IMR-90 (cell line): ENCODE measurements at places on chromosomes 2 and 18. TPM values are rescaled to one million over a fixed set of nuclear protein-coding genes. Genes with fewer than 3 reads are reported as not detected.
A peak's percentile ranks its signal among the peaks of the same experiment; 100 is the strongest.

DNA sequence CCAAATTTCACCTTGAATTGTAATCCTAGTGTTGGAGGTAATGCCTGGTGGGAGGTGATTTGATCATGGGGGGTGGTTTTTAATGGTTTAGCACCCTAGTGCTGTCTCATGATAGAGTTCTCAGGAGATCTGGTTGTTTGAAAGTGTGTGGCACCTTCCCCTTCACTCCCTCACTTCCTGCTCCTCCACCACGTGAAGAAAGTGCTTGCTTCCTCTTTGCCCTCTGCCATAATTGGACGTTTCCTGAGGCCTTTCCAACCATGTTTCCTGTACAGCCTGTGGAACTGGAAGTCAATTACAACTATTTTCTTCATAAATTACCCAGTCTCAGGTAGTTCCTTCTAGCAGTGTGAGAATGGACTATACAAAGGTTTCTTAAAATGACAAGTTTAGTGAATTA is 251.8 kb upstream of the NETO1 start:
- no peak for DNase-seq

- peak; percentile 13 for DNase-seq
These were observed 174.1 kb downstream of the UXS1 start for GRCh38 chr2:106020032-106020431.

DNA sequence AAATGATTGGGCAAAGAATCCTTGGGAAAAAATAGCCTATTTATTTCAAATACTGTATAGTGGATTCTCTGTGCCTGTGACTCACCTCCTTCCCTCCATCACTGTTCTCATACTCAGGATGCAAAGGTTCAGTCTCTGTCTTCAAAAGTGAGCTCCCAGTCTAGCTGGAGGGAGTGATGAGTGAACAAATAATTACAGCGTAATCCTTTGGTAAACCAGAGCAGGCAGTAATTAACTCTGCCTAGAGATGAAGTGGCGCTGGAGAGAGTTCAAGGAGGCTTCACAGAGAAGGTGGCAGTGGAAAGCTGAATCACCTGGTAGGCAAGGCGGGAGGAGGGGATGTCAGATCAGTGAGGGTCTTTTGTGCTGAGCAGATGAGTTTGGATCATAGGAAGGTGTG is 6.5 kb downstream of the DGUOK start:
- peak; percentile 27 for DNase-seq

GRCh38 chr18:50518787-50519546 is 40.9 kb upstream of the MAPK4 start:
- no peak for DNase-seq

DNA sequence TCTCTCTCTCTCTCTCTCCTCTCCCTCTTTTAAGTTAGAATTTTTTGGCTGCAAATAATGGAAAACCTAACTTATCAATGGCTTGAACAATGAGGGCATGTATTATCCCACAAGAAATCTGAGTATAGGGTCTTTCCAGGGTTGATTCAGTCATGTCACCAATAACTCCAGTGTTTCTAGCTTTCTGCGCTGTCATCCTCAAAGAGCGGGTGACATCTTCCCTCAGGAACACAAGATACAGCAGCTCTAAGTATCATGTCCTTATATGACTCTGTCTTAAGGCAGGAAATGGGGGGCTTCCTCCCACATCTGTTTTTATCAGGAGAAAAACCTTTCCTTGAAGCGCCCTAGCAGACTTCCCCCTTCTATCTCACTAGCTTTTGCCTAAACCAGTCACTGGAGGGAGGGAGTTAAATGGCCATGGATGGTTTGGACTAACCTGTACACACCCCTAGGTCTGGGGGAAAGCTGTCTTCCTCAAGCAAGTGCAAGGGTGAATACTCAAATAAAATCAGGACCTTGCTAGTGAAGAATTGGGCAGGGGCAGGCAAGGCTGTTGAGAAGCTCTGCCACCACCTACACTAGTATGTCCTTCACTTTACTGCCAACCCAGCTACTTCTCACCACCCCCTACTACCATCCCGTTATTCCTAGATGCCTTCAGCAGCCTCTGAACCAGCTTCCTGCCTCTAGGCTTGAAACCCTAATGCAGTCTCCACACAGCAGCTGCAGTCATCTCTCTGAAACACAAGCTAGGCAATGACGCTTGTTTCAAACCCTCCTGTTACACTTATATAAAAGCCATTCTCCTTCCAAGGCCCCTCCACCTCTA is 7.5 kb upstream of the TUBA4A start:
- no peak for DNase-seq

C1QL2 gene
- not detected in 2 replicates for total RNA-seq

ELOA2 gene
- total RNA-seq = not detected in 2 replicates

MSH6 gene
- total RNA-seq = 48.9 and 72.5 TPM in 2 replicates

- no peak for DNase-seq
These were observed 665.0 kb upstream of the FANCL start for GRCh38 chr2:58906081-58906645.
